ENCODE measurements at places on chromosomes 11 and 22.

DNA sequence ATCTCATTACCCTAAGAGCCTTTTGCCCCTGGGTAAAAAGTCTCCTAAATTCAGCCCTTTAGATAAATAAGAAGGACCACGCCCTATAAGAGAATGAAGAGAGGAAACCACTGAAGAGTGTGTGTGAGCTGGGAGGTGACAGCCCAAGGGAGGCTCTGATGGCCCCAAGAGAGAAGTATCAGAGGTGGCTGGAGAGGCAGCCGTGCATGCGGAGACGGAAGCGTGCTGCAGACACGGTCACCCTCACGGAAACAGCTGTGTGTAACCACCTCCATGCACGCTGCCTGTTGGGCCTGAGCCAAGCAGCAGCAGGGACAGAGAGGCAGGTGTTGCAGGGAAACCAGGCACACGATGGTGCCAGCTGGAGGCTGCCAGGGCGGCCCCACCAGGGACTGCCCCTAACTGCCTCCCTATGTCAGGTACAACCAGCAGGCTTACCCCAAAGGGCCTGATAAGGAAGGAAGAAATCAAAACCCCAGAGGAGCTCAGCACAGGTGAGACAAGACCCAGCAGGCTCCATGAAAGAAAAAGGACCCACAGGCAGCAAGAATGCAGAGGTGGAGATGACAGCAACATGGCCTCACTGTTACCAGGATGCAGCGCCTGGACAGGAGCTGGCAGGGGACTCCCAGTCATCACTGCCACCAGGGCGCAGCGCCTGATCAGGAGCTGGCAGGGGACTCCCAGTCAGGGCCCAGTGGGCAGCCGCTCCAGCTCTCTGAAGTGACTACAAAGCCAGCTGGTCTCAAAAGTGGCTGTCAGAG is 7.8 kb downstream of the LARGE2 start:
- no peak for DNase-seq

GRCh38 chr11:71186806-71187205 is 65.6 kb downstream of the SHANK2 start:
- no peak for DNase-seq

DNA sequence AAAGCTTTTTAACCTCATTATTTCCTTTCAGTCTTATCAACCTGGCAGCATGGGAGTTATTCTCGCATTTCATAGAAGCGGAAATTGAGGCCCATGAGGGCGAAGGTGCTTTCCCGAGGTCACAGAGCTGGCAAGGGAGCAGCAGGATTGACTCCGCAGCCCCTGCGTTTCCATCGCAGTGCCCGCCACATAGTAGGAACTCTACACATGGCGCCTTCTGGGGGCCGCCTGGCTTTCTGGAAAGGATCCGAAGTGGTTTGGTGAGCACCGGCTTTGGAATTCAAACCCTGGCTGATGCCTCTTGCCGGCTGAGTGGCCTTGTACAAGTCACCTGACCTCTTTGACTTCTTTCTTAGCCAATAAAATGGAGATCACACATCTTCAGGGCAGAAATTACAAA is 93.4 kb downstream of the CEP164 start:
- no peak for DNase-seq

- DNase-seq: no peak
Measured at GRCh38 chr11:1938343-1939005, 8.7 kb upstream of the MRPL23 start.

- no peak for DNase-seq
Measured at GRCh38 chr11:120556797-120557196, 45.2 kb downstream of the GRIK4 start.

DNA sequence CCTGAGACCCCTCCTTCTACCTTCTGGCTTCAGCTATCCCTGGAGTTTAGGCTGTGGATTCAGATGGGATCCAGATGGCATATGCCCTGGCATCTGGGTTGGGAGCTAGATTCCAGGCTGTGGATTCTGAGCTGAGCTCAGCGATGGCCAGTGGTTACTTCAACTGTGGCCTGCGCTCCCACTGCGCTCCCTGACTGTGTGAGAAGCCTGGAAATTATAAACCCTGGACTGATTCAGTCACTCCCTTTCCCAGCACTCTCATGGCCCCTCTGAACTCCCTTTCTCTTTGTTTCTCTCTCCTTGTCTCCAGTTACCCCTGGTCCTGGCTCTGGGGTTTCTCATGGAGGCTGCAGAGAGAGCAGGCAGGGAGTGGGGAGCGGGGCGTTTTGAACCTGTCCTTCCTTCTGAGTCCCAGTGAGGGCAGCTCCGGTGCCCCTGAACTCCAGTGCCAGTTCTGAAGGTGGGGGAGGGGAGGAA is 4.8 kb downstream of the ARHGEF17 start:
- no peak for DNase-seq

- DNase-seq: no peak
Measured at GRCh38 chr11:61513143-61513765, 4.7 kb downstream of the LRRC10B start.

DNA sequence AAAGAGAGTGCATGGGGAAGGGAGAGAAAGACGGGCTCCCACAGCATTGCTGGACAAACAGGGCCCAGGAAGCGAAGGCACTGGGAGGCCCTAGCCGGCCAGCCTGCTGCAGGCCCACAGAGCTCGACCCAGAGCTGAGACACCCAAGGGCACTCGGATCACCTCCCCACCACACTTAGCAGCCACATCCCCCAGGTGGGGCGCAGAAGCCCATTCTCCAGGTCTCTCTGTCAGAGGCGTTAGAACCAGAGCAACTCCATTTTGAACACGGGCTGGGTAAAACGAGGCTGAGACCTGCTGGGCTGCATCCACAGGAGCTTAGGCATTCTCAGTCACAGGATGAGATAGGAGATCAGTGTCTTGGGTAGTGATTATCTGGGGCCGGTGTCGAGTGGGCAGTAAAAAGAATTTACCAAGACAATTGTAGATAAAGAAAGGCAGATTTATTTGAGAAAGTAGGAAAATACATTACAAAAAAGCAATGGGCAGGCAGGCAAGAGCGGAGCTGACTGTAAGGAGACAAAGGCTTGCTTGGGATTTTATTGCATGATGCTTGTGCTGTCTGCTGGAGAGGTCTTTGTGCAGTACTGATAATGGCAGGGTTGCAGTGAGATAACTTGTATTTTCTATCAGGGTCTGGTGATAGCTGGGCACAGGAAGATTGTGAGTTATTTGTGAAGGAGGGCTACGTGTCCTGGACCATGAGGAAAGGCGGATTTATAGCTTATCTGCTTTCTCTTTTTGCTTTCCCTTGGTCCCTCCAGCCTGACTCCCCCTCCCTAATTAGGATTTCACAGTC is 13.4 kb upstream of the CAPN5 start:
- no peak for DNase-seq

DNA sequence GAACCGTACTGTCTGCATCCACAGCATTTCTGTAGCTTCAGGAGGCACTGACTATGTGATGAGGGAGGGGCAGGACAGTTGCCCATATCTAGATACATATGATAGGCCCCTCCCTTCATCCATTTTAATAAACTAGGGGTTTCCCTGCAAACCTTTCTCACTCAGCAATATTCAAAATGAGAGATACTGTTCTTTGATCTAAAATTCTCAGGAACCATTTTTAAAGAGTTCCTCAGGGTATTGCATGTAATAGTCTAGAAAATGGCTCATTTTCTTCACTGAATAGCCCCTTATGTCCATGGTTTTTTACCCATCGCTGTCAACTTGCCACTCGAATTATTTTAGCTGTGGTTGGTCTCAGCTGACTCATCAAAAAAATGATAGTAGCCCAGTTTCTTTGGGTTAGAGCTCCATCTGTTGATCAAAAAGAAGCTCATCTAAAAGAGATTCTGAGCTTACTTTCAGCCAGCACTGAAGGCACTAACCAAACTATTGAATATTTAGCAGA is 37.0 kb upstream of the DNAJB7 start:
- peak; percentile 33 for DNase-seq

GRCh38 chr11:117668321-117668751 is 128.7 kb downstream of the DSCAML1 start:
- no peak for DNase-seq

DNA sequence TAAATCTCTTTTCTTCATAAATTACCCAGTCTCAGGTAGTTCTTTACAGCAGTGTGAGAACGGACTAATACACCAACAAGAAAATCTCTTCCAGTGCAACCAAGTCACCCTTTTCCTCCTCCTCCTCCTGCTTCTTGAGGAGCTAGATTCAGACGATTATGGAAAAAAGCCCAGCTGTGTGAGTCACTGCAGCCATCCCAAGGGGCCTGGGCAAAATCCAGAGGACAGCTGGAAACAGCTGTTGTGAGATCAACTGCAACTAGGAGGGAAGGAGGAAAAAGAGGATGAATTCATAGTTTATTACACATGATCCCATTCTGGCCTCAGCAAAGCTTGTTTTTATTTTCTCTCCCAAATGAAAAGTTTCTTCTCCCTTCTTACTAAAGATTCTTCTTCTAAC is 32.9 kb downstream of the RBFOX2 start:
- DNase-seq: peak; percentile 94

GRCh38 chr11:64758330-64759079 is 1.3 kb downstream of the PYGM start:
- no peak for DNase-seq

DNA sequence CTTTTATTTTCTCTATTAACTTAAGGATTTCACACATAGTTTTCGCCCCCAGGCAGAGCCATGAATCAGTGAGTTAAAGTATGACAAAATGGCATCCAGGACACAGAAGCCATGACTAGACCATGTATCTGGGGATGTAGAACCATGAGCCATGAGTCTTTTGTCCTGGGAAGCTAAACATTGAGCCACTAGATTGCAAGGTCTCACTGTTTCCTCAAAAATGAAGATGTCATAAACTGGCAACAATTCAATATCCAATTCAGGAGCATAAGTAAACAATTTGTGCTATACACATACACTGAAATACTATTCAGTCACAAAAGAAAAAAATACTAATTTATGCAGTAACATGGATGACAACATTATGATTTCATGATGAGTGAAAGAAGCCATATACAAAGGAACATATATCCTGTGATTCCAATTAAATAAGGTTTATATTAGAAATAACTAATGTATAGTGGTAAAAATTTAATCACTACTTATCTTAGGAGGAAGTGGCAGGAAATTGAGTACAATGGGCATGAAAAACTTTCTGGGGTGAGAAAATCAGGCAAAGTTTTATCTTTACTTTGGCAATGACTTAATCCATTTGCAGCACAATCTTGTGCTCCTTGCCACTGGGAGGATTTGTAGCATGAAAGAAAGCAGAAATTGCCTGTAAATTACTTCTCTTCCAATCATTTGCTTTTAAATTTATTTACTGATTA is 28.5 kb upstream of the CARD16 start:
- DNase-seq: no peak

DNA sequence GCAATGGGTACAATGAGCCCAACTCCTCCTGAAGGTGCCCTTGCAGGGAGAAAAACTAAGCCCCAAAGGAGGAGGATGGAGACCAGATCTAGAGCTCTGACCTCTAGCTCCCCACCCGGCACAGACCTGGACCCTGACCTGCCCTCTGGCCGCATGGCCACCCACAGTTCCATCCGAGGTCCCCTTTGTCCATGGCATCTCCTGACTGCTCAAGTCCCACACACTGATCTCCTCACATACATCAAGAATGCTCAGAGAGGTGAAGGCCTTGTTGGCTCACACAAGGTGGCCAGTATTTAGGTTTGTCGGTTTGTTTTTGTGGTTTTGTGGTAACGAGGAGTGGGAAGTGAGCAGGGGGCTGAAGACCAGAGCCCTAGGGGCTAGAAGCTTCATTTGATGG is 423.5 kb upstream of the B3GAT1 start:
- no peak for DNase-seq

- no peak for DNase-seq
Measured at GRCh38 chr22:44410451-44410991, 87.5 kb downstream of the RTL6 start.

- no peak for DNase-seq
Measured at GRCh38 chr11:65891219-65892136, 1.0 kb downstream of the CCDC85B start.

- no peak for DNase-seq
Measured at GRCh38 chr11:64186492-64187165, 658 bp downstream of the STIP1 start.

- no peak for DNase-seq
Measured at GRCh38 chr22:30245985-30246813, at the start of gene LIF. Gene LIF, minus strand, starts transcription at chr22:30246759. Its CDS starts 64 bp downstream, at chr22:30246695.

DNA sequence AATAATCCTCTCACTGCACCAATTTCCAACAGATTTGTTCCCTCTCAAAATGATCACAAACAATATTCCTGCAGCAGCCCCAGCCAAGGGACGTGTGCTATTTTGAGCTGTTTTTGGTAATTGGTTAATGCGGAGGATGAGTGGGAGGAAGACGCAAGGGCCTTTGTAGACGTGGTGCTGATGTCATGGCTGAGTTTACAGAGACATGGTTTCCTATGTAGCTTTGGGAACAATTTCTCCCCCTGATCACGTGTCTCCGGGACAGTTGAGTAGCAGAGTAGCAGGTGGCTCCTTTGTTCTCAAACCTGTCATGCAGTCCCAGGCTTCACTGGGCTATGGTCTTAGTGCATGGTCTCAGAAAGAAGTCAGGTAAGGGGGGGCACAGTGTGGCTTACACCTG is 183.2 kb upstream of the NECTIN1 start:
- DNase-seq: no peak
